Renal cortex interstitium (tissue), 15 donors: ENCODE measurements at places on chromosomes 7 and 10.

GRCh38 chr10:22022257-22023032, 18.9 kb upstream of the DNAJC1 start:
- DNase-seq = no peak

GRCh38 chr7:36109013-36109627, 43.9 kb upstream of the EEPD1 start:
- DNase-seq = no peak

DNA sequence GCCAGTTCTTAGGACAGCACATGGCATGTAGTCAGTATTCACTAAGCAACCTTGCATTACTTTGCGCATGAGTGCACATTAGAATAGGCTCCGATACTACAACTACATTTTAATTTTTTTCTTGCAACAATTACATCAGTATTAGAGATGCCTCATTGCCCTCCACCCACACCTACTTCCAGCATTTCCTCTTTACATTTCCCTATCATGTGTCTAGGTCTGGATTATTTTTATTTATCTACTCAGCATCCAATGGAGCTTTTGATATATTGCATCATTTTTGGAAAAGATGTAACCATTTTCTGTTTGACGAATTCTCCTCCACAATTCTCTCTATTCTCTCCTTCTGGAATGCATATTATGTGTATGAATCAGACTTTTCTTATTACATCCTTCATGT, 258.2 kb upstream of the GLI3 start:
- DNase-seq = no peak

GRCh38 chr10:4048236-4048864, 263.3 kb upstream of the KLF6 start:
- no peak for DNase-seq

DNA sequence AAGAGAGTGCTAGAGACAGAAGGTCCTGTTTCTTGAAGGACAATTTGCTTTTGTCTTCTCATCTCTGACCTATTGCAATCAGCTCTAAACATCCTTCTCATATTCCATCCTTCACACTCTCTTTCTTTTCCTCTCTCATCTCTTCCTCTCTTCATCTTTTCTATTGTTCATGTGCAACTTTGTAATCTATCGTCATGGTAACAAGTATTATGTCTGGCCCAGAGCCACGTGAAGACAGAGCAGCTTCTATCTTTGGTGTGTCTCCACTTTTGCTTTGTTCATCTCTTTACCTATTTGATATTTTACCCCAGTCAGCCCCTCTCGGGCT, 104.9 kb upstream of the ABCB5 start:
- DNase-seq = no peak

GRCh38 chr10:59876695-59877094, 29.7 kb downstream of the CCDC6 start:
- no peak for DNase-seq

- no peak for DNase-seq
Observed at GRCh38 chr7:8131694-8132605, 130.0 kb downstream of the ICA1 start.

- peak; percentile 73 for DNase-seq
Observed at GRCh38 chr7:116671681-116672595, at the start of gene MET. TSS of gene MET (plus strand) at chr7:116672196. CDS start at chr7:116699085, 26,889 bp downstream.

GRCh38 chr7:33685981-33686683, 219.2 kb upstream of the BMPER start:
- no peak for DNase-seq

DNA sequence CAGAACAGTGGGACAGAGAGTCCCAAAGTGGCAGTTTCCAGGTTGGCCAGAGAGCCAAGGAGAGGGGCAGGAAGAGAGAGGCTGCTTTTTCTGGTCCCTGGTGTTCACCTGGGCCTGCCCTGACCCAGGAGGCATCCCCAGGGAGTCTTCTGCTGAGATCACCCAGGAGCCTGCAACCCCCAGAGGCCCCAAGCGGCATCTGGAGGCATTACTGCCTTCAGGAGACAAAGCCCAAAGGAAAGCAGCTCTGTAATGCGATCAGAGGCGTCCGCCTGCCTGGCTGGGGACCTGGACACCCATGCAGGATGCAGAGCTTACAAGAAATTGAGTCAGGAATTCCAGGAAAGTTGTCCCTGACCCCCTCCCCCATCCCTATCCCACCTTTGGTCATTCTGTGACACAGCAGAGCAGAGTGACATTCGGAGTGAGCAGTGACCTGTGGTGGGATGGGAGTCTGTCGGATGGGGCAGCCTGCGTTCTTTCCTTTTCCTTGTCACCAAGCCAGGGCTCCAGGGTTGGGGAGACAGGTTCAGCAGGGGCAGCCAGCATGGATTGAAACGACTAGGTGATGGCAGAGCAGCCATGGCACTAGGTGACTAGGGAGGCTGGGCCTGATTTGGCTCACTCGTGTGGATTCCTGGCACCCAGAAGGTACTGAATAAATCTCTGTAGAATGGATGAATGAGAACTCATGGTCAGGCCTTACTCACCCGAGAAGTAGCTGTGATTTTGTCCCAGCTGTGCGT, 10.4 kb downstream of the UNC5B start:
- no peak for DNase-seq

GRCh38 chr7:23709081-23709750, 803 bp upstream of the STK31 start:
- DNase-seq = no peak

DNA sequence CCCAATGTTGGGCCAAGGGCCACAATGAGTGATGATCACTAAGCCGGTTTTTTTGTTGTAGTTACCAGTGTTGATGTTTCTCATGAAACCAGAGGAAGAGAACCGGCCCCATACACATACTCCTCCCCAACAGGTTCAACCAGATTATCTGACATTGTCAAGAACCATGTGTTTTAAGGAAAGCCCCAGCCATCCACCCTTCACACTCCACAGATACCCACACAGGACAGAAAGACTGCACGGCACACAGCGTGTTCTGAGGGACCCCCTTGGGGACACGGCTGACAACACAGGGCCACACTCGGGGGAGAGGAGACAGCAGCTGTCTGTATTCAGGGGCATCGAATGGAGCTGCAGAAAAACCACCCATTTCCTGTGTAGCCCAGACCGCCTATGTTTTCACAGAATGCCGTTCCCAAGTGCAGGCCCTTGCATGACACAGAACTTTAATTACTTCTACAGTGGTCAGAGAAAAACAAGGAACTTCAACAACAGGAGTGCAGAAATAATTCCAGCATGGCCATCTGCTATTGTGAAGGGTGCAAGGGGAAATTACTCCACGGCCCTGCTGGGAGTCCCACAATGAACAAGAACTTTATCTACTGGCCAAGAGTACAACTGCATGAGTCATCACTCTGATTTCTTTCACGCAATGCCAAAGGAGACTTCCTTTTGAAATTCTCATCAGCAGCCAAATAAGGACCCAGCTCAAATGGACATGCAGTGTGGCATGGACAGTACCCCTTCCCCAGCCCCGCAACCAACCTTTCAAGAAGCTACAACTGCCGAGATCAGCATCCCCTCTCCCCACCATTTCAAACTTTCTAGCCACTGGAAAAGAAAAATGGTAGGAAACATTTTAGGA, 2.3 kb downstream of the KLF6 start:
- DNase-seq = no peak

- no peak for DNase-seq
Observed at GRCh38 chr10:21715531-21716195, 181.6 kb downstream of the MLLT10 start.

DNA sequence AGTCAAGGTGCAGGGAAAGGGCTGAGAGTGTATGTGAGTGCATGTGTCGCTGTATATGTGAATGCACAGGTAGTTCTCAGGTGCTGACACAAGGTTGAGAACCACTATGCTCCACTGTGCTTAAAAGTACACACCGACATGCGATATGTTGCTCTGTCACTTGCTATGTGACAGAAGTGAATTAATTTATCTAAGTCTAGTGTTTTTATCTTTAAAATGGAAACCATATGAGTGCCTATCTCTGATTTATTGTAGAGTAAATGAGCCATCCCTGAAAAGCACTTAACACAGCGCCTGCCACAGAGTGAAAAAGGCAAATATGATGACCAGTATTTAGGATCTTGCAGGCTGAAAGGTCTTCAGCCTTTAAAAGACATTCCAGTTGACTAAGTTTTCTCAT, 4.9 kb downstream of the SLC35B4 start:
- no peak for DNase-seq

- no peak for DNase-seq
Observed at GRCh38 chr7:45685619-45686240, 111.6 kb downstream of the ADCY1 start.
